NCI-H526 (cell line): ENCODE measurements at places on chromosomes 7 and 10.

GRCh38 chr7:116441534-116441933 is 58.0 kb upstream of the CAV2 start:
- no peak for DNase-seq

DNA sequence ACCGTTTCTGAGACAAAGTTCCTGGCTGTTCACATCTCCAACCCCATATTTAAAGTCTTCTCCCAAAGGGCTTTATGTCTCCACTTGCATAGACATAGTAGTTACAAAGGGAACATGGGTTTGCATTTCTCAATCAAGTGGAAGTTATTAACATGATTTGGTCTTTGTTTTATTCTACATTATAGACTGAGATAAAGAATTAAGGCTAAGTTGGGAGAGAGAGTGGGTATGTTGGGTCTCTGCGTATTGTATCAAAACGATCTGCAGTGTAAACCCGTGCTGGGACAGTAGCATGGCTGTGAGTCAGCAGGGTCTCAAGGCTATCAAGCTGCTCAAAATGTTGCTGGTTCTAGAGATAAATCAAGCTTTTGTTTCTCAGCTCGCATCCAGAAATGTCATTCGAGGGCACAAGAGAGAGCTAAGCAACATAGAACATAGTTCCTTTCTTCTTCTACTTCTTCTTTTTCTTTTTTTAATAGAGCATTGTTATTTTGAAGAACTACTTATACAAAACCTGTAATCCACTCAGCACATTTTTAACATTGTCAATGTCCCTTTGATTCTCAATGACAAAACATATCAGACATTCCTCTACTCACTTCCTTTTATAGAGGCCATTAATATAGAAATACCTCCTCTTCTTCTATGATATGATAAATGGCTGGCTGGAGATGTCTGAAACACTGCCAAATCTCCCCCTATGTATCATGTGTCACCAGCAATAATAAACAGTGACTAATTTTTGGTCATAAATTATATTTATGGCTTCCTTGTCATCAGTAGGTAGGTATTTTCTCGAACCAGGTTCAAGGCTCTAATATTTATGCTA is 34.5 kb upstream of the RHOBTB1 start:
- DNase-seq, result peak; percentile 6

DNA sequence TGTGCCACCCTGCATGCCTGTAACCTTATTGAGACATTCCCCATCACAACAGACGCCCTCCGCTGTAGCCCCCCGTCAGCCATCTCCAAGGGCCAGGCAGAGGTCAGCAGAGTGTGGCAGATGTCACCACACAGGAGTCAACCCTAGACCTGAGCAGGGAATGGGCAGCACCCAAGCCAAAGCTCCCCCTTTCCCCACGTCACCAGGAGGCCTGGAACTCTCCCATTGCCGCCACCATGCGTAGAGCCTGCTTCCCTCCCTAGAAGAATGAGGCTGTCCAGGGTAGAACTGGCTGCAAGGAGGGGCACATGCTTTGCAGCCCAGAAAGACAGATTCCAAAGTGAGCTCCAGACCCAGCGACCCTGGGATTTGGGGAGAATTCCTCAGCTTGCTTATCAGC is 342.9 kb downstream of the TNS3 start:
- DNase-seq, result no peak

GRCh38 chr10:42513921-42514320 is 124.4 kb downstream of the ZNF33B start:
- no peak for DNase-seq

DNA sequence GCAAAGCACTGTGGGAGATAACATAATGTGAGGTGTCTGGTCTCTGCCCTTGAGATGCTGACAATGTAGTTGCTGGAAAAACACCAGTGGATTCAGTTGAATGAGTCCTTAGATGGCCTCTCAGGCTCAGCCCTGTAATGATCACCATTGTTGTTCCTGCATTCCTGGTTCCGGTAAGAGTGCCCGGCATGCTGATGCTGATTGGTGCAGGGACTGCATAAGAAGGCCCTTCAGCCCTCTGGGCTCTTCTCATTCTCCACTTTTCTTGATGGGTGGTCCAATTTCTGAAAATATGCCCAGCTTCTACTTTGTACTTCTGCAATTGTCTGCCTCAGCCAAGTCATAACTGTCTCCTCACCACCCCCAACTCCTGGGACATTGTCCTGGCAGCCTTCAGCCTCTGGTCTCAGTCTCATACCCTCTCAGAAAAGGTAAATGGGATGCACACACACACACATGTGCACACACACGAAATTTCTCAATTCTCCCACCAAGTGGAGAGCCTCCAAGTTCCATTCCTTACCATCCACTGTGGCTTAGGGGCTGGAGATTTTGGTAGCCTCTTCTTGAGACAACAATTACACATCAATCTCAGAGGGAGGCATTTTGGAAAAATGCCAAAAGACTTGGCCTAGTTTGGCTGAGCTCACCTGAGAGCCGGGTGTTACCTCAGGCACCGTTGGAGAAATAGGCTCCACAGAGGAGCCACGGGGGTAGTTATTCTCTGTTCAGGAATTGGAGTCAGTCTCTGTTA is 314.9 kb downstream of the RPS24 start:
- no peak for DNase-seq

- DNase-seq, result no peak
These were observed 155.8 kb downstream of the BMPER start for GRCh38 chr7:34061149-34061548.

DNA sequence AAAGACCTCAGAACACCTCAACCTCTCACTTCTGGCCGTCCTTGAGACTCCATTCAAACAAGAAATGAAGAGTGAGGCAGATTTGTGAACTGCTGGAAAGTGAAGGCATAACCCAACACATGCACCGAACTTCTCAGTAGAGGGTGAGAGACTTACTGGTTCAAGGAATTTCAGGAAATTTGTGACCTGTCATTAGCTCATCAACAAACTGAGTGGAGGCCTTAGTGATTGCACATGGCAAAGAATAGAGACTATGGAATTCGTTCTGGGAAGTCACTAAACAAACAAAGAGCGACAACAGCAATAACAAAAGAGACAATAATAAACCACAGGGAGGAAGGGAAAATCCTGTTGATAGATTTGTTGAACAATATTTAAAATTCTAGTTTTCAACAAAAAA is 125.0 kb upstream of the AKR1E2 start:
- no peak for DNase-seq

- peak; percentile 52 for DNase-seq
These were observed 29.9 kb downstream of the BMPR1A start for GRCh38 chr10:86786368-86786767.

- DNase-seq, result no peak
These were observed 757.1 kb downstream of the GRID1 start for GRCh38 chr10:85609509-85609908.

GRCh38 chr10:3143791-3144434 is 28.7 kb downstream of the PITRM1 start:
- no peak for DNase-seq

DNA sequence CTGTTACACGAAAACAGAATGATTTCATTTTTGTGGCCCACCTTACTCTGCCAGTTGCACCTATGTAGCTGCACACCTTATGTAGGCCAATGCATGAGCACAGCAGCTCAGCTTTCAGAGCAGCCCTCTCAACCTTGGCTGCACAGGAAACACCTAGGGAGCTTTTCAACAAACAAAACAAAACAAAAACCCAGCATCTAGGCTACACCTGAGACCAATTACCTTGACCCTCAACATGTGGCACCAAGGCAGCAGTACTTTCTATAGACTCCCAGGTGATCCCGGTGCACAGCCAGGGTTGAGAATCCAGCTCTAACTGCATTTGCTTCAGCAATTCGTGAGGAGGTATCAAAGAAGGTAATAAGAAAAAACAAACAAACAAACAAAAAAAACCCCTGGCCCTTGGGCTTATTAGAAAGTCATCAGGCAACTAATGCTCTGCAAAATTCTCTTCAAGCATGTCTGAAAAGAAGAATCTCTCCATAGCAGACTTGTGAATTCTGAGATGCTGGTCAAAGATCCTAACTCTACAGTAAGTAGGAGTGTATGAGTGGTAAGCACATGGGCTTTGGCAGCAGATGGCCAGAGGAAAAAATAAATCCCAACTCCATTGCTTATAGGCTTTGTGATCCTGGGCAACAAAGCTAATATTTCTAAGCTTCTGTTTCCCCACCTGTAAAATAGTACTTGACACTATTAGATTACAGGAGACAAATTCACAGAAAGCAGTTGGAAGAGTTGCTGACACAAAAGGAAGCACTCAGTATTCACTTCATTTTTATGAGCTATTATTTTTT is 113.4 kb upstream of the NOBOX start:
- DNase-seq, result no peak

DNA sequence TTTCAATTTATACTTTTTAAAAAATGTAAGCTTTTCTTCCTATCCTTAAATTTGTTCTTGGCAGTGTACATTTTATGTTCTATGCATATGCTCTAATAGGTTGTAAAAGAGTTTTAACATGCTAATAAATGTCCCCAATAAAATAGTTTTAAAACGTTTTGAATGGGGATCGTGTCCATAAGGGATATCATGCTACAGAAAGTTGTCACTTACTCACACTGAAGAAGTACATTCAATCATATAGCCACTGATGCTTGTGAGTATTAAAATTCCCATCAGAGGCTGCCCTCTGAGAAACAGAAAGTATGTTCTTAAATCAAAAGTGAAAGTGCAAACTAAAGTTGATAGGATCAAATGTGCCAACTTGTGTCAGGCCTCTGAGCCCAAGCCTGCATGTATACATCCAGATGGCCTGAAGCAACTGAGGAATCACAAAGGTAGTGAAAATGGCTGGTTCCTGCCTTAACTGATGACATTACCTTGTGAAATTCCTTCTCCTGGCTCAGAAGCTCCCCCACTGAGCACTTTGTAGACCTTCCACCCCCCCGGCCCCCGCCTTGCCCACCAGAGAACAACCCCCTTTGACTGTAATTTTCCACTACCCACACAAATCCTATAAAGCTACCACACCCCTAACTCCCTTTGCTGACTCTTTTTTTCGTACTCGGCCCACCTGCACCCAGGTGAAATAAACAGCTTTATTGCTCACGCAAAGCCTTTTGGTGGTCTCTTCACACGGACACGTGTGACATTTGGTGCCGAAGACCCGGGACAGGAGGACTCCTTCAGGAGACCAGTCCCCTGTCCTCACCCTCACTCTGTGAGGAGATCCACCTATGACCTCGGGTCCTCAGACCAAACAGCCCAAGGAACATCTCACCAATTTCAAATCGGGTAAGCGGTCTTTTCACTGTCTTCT is 877 bp upstream of the NOD1 start:
- DNase-seq, result peak; percentile 42

DNA sequence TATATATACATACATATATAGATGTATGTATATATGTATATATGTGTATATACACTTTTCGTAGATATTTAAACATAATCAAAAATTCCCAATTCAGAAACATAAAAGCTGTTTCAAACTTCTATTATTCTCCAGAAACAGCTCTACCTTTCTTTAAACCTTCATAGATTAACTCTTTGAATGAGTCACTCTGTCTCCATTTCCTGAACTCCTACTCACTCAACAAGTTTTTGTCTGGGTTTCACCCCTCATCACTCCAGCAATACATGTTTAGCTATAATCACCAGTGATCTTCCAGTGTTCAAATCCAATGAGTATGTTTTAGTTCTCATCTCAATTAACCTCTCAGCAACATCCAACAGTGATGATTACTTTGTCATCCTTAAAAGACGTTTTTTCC is 9.6 kb downstream of the DGKB start:
- no peak for DNase-seq

- DNase-seq, result no peak
These were observed 122.3 kb upstream of the GALNT17 start for GRCh38 chr7:71009636-71010035.

DNA sequence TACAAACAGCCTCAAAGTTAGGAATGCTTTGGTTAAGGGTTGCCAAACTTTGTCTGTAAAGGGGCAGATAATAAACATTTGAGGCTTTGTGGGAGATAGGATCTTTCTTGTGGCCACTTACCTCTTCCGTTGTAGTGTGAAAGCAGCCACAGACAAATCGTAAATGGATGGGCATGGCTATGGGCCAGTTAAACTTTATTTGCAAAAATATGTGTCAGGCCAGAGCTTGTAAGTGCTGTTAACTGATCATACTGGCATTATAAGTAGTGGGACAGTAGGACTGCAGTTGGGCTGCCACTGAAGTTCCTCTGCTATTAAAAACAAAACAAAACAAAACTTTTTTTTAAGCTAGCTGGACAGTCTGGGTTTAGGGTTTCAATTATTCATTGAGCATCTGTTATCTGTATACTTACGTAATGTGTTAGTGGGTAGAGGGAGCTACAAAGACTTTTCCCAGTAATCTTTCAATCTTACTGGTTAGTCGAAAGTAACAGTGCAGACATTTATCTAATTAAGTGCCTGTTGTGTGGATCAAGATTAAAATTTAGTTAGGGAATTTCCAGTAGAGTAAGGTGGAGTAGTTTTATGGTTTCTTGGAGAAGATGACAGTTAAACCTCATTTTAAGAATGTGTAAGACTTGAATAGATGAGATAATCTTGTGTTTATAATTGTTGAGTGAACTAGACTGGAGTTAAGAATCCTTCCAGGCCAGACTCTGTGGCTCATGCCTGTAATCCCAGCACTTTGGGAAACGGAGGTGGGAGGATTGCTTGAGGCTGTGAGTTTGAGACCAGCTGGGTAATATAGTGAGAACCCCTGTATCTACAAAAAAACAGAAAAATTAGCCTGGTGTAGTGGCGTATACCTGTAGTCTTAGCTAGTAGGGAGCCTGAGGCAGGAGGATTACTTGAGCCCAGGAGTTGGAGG is 100.1 kb downstream of the BTRC start:
- DNase-seq, result no peak

GRCh38 chr10:119769886-119770285 is 44.0 kb downstream of the INPP5F start:
- no peak for DNase-seq

- DNase-seq, result no peak
These were observed 5.1 kb upstream of the TACC2 start for GRCh38 chr10:121983852-121984251.

GRCh38 chr10:79424221-79425073 is 21.0 kb downstream of the ZCCHC24 start:
- no peak for DNase-seq

- DNase-seq, result no peak
These were observed 435.9 kb downstream of the PLXNA4 start for GRCh38 chr7:132140341-132140740.
